H1 (cell line): ENCODE measurements at places on chromosomes 4 and X.

GRCh38 chr4:85399270-85399669 is 75.7 kb upstream of the ARHGAP24 start:
- H3K4me1 ChIP-seq = no peaks in the 10 kb centered on the region
- no peak overlapping the region for H3K27ac ChIP-seq
- H3K27me3 ChIP-seq = no peaks in the 10 kb centered on the region
- no peak for DNase-seq
- no peaks in the 10 kb centered on the region for H3K36me3 ChIP-seq
- H3K4me3 ChIP-seq = no peak overlapping the region

GRCh38 chr4:56689201-56689969 is 8.3 kb upstream of the HOPX start:
- no peaks in the 10 kb centered on the region for H3K27me3 ChIP-seq
- DNase-seq = no peak
- no peak overlapping the region for H3K4me3 ChIP-seq
- no peak overlapping the region for H3K27ac ChIP-seq
- no peaks in the 10 kb centered on the region for H3K4me1 ChIP-seq

- no peak overlapping the region for H3K27ac ChIP-seq
- H3K4me1 ChIP-seq = no peaks in the 10 kb centered on the region
- DNase-seq = no peak
- no peaks in the 10 kb centered on the region for H3K27me3 ChIP-seq
- no peak overlapping the region for H3K4me3 ChIP-seq
- no peaks in the 10 kb centered on the region for H3K36me3 ChIP-seq
These were observed 176.2 kb upstream of the RBPJ start for GRCh38 chr4:26144526-26145155.

DNA sequence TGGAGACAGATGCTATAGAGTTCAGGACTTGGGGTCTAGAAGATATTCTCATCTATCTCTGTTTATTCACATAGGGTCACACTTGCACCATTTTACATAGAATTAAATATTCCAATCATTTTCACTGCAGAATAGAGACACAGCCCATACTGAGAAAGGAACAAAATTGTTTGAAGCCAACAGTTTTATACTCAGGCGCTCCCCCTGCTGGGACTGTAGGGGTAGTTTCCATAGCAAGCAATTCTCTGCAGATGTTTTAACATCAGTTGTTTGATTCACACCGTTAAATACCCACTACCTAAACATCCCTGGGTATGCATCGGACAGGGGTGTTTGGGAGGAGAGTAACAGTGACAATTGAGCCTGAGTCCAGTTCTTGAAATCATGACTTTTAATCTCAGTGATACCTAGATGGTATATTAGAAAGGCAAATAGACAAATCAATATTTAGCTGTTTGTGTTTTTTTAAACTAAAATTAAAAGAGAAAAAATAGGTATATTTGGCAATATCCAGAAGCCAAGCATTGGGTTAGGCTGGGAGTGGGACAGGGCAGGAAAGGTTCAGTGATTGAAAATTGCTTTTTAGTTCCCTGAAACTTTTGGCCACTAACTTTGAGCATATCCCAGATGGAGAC is 33.8 kb downstream of the LONRF3 start:
- H3K27ac ChIP-seq = no peak overlapping the region
- no peaks in the 10 kb centered on the region for H3K36me3 ChIP-seq
- no peaks in the 10 kb centered on the region for H3K4me1 ChIP-seq
- no peak overlapping the region for H3K4me3 ChIP-seq
- H3K27me3 ChIP-seq = no peaks in the 10 kb centered on the region
- no peak for DNase-seq

GRCh38 chrX:25158635-25159034 is 142.9 kb upstream of the ARX start:
- H3K27me3 ChIP-seq = no peaks in the 10 kb centered on the region
- no peak overlapping the region for H3K4me3 ChIP-seq

DNA sequence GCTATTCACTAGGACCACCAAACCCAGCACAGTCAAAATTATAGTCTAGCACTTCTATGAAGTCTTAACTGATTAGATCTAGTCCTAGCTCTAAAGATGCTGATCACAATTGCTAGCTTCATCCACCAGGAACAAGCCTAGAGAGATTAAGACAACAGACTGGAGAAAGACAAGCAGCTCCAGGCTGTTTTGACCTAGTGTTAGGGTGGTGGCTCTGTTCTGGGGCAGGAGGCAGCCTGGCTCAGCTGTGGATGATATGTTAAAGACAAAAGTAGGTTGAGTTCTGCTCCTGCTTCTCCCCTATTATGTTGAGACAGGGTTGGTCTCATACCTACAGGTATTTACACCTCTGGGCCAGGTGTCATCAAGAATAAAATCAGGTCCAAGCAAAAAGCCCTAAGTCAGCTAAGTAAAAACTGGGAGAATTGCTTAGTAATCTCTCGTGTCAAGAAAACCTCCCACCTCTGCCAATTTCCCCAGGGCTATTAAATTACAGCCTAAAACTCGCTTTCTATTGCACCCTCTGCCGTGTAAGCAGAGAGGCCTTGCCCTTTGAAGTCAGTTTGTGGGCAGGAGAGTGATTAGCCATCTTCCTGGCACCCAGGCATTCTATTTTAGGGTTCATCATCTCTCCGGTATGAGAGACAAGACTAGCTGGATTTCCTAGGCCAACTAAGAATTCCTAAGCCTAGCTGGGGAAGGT is 39.9 kb downstream of the RAB40AL start:
- no peaks in the 10 kb centered on the region for H3K4me1 ChIP-seq
- no peaks in the 10 kb centered on the region for H3K36me3 ChIP-seq
- H3K27ac ChIP-seq = no peak overlapping the region
- H3K4me3 ChIP-seq = no peak overlapping the region

DNA sequence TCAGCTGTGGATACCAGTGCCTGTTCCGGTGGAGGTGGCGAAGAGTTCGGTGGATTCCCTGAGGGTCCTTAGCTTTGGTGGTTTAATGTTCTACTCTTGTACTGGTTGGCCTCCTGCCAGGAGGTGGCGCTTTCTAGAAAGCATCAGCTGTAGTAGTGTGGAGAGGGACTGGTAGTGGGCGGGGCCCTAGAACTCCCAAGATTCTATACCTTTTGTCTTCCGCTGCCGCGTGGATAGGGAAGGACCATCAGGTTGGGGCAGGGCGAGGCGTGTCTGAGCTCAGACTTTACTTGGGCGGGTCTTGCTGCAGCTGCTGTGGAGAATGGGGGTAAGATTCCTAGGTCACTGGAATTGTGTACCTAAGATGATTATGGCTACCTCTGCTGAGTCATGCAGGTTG is 390.3 kb downstream of the FAM47A start:
- H3K36me3 ChIP-seq = no peaks in the 10 kb centered on the region
- no peak overlapping the region for H3K4me3 ChIP-seq
- H3K27me3 ChIP-seq = no peaks in the 10 kb centered on the region
- H3K27ac ChIP-seq = no peak overlapping the region

DNA sequence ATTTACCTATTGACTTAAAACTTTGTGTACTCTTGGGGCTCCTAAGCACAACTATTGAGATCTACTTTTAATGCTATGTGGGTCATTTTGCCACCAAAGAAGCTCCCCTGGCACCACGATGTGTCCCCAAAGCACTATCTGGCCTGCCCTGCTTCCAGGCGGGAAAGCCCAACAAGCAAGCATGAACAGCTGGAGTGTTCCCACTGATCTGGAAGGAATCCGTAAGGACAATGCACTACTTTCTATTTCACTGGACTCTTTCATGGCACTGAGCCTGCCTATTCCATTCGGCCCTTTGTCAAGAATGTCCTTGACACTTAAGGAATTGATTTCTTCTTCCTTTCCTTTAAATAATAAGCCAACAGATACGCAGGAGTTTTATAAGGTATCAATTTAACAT is 38.8 kb downstream of the GRIA3 start:
- H3K36me3 ChIP-seq = no peaks in the 10 kb centered on the region
- H3K4me3 ChIP-seq = no peak overlapping the region
- H3K27ac ChIP-seq = no peak overlapping the region
- no peaks in the 10 kb centered on the region for H3K4me1 ChIP-seq
- H3K27me3 ChIP-seq = no peaks in the 10 kb centered on the region

GRCh38 chrX:138128027-138128671 is 562.2 kb downstream of the ZIC3 start:
- no peaks in the 10 kb centered on the region for H3K36me3 ChIP-seq
- no peaks in the 10 kb centered on the region for H3K27me3 ChIP-seq
- H3K27ac ChIP-seq = no peak overlapping the region
- no peaks in the 10 kb centered on the region for H3K4me1 ChIP-seq
- no peak for DNase-seq
- H3K4me3 ChIP-seq = no peak overlapping the region

GRCh38 chrX:48538641-48539344 is 721 bp upstream of the TBC1D25 start:
- no peaks in the 10 kb centered on the region for H3K4me1 ChIP-seq
- DNase-seq = no peak
- no peak overlapping the region for H3K27ac ChIP-seq

- no peaks in the 10 kb centered on the region for H3K27me3 ChIP-seq
- H3K27ac ChIP-seq = no peak overlapping the region
- H3K36me3 ChIP-seq = no peaks in the 10 kb centered on the region
- H3K4me3 ChIP-seq = no peak overlapping the region
- DNase-seq = no peak
These were observed 1511.0 kb downstream of the ARAP2 start for GRCh38 chr4:34733185-34733941.

DNA sequence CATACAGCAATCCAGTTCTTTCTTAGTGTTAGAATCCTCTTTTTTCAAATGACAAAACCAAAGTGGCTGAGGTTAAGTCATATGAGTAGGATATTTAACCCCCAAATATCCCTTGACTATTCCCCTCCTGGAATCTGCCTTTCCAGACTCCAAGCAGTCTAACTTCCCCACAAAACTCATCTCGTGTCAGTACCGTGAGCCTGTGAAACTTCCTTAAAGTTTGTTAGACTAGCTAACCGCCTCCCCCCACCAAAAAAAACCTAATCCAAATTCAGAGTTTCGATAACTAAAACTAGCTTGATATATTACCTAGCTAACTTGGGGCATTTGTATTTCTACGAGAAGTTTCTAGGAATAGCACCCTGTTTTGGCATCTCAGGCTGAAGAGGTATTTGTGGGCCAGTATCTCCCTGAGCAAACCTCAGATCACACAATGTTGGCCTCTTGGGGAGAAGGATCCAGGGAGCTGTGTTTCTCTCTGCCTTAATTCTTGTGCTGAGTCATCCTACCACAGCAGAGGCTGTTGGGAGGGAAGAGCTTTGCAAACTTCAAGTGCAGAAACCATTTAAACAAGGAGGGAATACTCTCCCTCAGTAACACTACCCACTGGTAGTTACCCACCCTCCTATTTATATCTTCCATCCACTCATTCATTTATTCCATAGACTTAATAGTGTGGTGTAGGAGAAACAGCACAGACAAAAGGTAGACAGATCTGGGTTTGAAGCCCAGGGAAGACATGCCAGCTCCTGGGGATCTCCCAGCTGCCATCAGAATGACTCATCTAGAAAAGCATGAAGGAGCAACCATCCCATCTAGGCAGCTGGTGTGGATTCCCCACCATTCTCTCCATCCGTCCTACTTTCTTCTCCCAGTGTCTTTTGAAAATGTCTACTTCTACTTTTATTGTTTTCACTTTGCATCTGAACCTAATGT is 39.3 kb upstream of the TXK start:
- H3K4me1 ChIP-seq = peaks cover 2% of the 10 kb centered on the region; the same call in 1 of the 2 replicates
- H3K36me3 ChIP-seq = no peaks in the 10 kb centered on the region
- DNase-seq = no peak

- H3K27ac ChIP-seq = no peak overlapping the region
- H3K36me3 ChIP-seq = no peaks in the 10 kb centered on the region
- DNase-seq = no peak
- no peaks in the 10 kb centered on the region for H3K4me1 ChIP-seq
- no peak overlapping the region for H3K4me3 ChIP-seq
- H3K27me3 ChIP-seq = no peaks in the 10 kb centered on the region
These were observed 41.9 kb upstream of the SLC4A4 start for GRCh38 chr4:71296945-71297344.

GRCh38 chrX:38732866-38733265 is 68.4 kb upstream of the MID1IP1 start:
- no peaks in the 10 kb centered on the region for H3K4me1 ChIP-seq
- H3K36me3 ChIP-seq = no peaks in the 10 kb centered on the region
- no peak overlapping the region for H3K4me3 ChIP-seq

- no peaks in the 10 kb centered on the region for H3K36me3 ChIP-seq
- no peak overlapping the region for H3K4me3 ChIP-seq
- H3K27me3 ChIP-seq = no peaks in the 10 kb centered on the region
- no peak for DNase-seq
These were observed 683.1 kb downstream of the KCTD8 start for GRCh38 chr4:43765514-43765913.

DNA sequence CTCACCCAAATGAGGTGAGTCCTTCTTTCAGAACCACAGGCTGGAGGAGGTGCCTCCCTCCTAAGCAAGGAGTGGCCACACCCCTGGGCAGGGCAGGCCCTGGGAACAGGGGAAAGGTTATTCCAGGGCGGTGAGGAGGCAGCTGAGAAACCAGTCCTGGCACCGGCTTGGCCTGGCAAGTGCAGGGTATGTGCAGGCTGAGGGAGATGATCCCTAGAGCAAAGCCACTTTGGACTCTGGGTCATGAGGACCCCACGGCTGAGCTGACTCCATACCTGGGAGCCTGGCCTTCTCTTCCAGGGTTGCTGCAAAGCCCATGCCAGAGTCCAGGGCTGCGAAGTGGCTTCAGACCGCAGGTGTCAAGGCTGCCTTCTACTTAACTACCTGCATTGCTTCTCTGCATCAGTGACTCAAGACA is 49.5 kb upstream of the HELT start:
- no peaks in the 10 kb centered on the region for H3K4me1 ChIP-seq
- no peak overlapping the region for H3K27ac ChIP-seq
- H3K27me3 ChIP-seq = no peaks in the 10 kb centered on the region
- H3K36me3 ChIP-seq = no peaks in the 10 kb centered on the region
